ENCODE measurements at places on chromosomes 3 and 15. TPM values are rescaled to one million over a fixed set of nuclear protein-coding genes. Genes with fewer than 3 reads are reported as not detected.
A peak's percentile ranks its signal among the peaks of the same experiment; 100 is the strongest.

Gene CFAP44
- 4.9 TPM for polyA plus RNA-seq

Gene NMB
- polyA plus RNA-seq = 2.3 TPM

Gene CKMT1B
- polyA plus RNA-seq = 0.33 TPM

Gene SLC12A1
- polyA plus RNA-seq = not detected

Gene DUOXA1
- 1.3 TPM for polyA plus RNA-seq

Gene FBXL22
- polyA plus RNA-seq = 38.3 TPM

Gene C3orf33
- polyA plus RNA-seq = 3.0 TPM

Gene IP6K2
- polyA plus RNA-seq = 81.7 TPM

Gene ZNF774
- 2.8 TPM for polyA plus RNA-seq

Gene NANOGP8
- not detected for polyA plus RNA-seq

Gene GUCA1C
- polyA plus RNA-seq = not detected

Gene KLHL6
- polyA plus RNA-seq = 0.65 TPM

Gene GOLGA6L9
- polyA plus RNA-seq = 1.4 TPM

Gene FETUB
- not detected for polyA plus RNA-seq

Gene STRA6
- 0.15 TPM for polyA plus RNA-seq

Gene ZNF280D
- 42.4 TPM for polyA plus RNA-seq

GRCh38 chr3:37806505-37807200 is 55.0 kb upstream of the CTDSPL start:
- no peak for DNase-seq
- no peak overlapping the region for H3K4me3 ChIP-seq
- H3K27ac ChIP-seq = peak overlapping the region; percentile 7
- no peaks in the 10 kb centered on the region for H3K27me3 ChIP-seq

GRCh38 chr3:53318522-53318921 is 28.8 kb downstream of the DCP1A start:
- no peaks in the 10 kb centered on the region for H3K36me3 ChIP-seq
- no peak overlapping the region for H3K27ac ChIP-seq
- H3K4me3 ChIP-seq = no peak overlapping the region

DNA sequence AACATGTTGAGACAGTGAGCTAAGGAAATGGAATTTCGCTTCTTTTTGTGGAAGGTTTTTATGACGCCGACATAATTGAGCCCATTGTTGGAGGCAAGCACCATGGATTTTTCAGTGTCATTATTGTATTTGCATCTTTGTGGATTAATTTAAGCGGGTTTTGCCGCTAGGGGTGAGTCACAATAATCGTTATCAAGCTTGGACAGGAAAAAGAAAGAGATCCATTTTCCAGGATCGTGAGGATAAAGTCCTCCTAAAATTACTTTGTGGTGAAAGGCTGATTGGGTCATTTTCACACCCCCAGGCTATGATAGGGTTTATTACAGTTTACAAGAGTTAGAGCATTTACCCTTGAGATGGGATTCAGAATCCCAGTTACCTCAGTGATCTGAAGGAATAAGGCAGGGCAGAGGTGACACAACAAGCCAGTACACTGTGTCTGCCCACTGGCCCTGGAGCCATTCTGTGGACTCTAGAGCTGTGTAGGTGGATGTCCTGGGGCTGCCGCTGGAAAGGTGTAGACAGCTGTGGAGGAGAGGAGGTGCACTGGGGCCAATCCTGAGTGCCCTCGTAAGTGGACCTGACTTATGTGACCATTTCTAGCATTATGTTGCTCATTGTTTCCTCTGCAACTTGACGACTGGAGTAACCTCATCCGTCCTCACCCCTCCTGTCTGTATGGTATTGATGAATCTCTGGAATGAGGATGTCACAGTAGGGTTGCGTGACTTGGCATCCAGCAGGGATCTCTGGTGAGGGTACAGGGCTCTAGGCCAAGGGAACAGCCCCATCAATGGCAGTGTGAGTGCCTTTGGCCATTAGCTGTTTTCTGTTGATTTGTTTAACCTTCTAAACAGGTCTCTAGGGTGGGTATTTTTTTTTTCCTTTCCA is 370.1 kb downstream of the LRTM1 start:
- no peak for DNase-seq
- no peak overlapping the region for H3K27ac ChIP-seq
- no peaks in the 10 kb centered on the region for H3K27me3 ChIP-seq

GRCh38 chr3:48983096-48983495 is 6.9 kb upstream of the P4HTM start:
- H3K4me1 ChIP-seq = peaks cover 16% of the 10 kb centered on the region
- no peak overlapping the region for H3K27ac ChIP-seq
- DNase-seq = no peak
- H3K36me3 ChIP-seq = peaks cover 87% of the 10 kb centered on the region
- no peaks in the 10 kb centered on the region for H3K27me3 ChIP-seq
- H3K4me3 ChIP-seq = no peak overlapping the region

DNA sequence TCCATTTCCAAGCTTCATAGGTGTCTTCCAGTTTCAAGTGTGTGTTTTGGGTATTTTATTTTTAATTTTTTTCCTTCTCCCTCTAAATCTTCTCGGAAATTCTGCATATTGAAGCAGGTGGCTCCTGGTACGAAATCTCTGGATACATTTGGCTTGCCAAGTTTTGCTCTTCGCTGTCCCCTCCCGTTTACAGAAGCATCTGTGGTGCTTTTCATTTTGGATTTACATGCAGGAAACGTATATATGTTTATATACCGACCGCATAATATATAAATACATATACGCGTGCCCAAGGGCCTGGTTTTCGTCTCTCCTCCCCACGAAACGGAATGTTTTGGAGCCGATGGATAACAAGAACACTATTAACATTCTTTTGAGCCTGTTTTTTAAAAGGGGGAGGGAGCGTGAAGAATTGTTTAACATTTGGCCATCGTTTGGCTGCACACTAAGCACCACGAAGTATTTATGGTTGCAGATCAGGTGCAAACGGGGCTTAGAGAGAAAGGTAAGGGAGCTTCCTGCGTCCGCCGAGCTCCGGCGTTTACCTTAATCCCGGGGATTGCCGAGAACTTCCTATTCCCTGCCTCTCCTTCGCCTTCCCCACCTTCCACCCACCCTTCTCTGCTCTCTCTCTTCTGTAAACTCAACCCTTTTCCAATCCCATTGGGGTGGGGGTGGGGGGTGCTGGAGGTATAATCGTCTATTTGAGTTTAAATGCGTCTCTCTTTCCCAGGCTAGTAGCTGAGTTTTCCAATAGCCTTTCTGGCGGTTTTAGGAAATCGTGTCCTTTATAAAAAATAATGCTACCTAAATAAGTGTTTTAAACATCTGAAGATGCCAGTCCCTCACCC is 1.1 kb upstream of the NLGN1 start:
- peak overlapping the region; percentile 69 for H3K4me3 ChIP-seq
- DNase-seq = no peak
- peak overlapping the region; percentile 85 for H3K27ac ChIP-seq
- H3K36me3 ChIP-seq = no peaks in the 10 kb centered on the region
- peaks cover 37% of the 10 kb centered on the region for H3K4me1 ChIP-seq
- H3K27me3 ChIP-seq = peaks cover 4% of the 10 kb centered on the region

- no peak overlapping the region for H3K4me3 ChIP-seq
- no peak for DNase-seq
- H3K36me3 ChIP-seq = no peaks in the 10 kb centered on the region
- H3K27me3 ChIP-seq = no peaks in the 10 kb centered on the region
- H3K27ac ChIP-seq = no peak overlapping the region
Observed at GRCh38 chr3:46316206-46316605, 37.7 kb upstream of the CCR2 start.

GRCh38 chr15:65900488-65900887 is 31.2 kb downstream of the RAB11A start:
- no peak for DNase-seq
- no peak overlapping the region for H3K4me3 ChIP-seq
- peaks cover 20% of the 10 kb centered on the region for H3K4me1 ChIP-seq
- H3K27me3 ChIP-seq = no peaks in the 10 kb centered on the region

GRCh38 chr3:190676481-190676880 is 162.6 kb downstream of the IL1RAP start:
- H3K36me3 ChIP-seq = no peaks in the 10 kb centered on the region
- H3K27ac ChIP-seq = no peak overlapping the region
- no peak for DNase-seq
- H3K27me3 ChIP-seq = no peaks in the 10 kb centered on the region
- no peaks in the 10 kb centered on the region for H3K4me1 ChIP-seq

DNA sequence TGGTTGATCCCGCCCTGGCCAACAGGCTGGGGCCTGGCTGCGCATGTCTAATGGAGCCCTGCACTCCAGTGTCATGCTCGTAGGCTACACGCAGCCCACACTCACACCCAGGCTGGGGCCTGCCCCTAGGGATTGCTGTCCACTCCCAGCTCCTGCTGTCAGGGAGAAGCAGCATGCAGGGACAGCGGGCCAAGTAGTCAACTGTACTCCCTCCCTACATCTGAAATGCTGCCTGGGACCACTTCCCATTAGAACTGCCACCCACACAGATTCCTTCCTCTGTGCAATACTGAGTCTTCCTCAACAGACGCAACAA is 16.1 kb downstream of the ALS2CL start:
- peaks cover 16% of the 10 kb centered on the region for H3K4me1 ChIP-seq
- no peak overlapping the region for H3K27ac ChIP-seq
- H3K4me3 ChIP-seq = no peak overlapping the region
- no peaks in the 10 kb centered on the region for H3K27me3 ChIP-seq
- H3K36me3 ChIP-seq = peaks cover 72% of the 10 kb centered on the region

DNA sequence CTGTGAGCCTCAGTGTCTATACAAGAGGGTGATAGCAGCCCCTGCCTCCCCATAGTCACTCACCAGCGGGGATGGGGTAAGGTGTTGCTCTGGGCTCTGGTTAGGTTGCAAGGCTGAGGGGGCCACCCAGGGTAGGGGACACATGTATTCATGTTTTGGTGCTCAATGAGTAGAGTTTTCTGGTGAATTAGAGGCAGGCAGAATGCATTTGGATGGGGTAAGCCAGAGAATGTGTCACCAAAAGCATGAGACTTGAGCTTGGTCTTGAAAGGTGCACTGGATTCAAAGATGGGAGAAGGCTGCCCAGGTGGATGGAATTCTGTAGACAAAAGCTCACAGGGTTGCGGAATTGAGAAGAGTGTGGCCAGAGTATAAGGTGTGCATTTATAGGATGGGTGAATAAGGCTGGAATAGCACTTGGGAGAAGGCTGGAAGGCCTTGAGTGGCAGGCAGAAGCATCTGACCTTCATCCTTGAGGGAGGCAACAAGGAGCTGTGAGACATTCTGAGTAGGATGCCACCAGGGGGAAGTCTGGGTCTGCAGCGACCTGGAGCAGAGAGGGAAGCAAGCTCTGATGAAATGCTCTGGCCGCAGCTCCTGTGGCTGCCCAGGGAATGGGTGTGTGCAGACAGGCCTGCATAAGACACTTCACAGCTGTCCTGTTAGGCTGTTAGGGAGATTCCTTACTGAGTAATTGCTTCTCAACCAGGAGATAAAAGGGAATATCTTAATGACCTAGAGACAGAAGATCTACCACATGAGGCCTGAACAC is 149.6 kb downstream of the CHDH start:
- no peaks in the 10 kb centered on the region for H3K36me3 ChIP-seq
- no peak overlapping the region for H3K4me3 ChIP-seq
- DNase-seq = no peak
- no peak overlapping the region for H3K27ac ChIP-seq

DNA sequence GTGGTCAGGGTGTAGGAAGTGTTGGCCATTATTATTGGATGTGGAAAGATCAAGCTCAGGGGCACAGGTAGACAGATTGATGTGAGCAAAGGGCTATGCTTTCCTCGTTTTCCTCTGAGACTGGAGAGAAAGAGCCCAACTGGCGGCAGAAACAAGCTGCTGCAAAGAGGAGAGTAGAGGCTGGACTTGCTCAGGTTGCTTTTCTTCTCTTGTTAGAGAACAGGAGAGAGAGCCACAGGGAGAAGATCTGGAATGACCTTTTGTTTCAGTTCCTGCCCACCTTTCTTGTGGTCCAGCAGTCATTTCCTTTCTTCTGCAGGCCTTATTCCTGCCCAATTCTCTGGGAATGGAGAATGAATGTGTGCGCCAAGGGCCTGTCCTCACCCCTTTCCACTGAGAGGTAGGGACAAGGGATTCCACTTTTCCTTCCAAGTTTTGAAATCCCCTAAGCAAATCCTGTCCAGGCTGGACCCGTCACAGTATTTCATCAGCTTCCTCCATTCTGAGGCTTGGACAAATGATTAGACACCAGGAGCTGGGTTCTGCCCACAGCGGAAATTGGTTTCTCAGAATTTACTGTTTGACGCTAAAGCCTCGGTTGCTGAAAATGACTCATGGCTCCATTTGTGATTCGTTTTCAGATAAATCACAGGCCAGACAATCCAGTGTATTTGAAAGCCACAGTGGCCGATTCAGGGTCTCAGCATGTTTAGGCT is 16.1 kb downstream of the ZNF80 start:
- no peak for DNase-seq
- no peaks in the 10 kb centered on the region for H3K4me1 ChIP-seq
- H3K27me3 ChIP-seq = no peaks in the 10 kb centered on the region
- no peak overlapping the region for H3K4me3 ChIP-seq
- no peak overlapping the region for H3K27ac ChIP-seq
- H3K36me3 ChIP-seq = no peaks in the 10 kb centered on the region

DNA sequence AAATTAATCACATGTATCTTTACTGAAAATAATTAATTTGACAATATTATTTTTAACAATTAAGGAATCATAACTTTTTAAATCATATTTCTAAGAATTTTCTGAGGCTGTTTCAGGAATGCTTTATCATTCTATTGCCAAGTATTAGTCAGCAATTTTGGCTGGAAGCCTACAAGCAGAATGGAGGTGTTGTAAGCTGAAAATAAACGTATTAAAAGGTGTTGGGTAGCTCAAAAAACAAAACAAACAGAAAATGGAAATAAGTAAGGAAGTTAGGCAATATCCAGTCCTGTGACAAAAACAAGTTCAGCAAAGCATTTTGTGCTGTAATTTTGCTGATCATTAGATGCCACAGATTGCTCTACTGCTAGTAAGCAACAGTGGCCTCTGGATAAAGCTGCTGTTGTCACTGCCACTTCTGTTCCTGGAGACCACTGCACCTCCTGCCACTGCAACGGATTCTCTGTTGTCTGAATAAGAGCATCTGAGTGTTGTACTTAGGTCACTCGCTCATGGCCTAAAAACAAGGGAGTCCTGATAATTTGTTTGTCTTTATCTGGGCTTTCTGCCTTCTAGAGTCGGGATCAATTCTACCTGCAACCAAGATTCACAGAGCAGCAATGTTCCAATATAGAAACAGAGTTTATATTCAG is 63.5 kb upstream of the SLITRK3 start:
- no peaks in the 10 kb centered on the region for H3K36me3 ChIP-seq
- no peaks in the 10 kb centered on the region for H3K27me3 ChIP-seq
- H3K27ac ChIP-seq = no peak overlapping the region

GRCh38 chr15:73156431-73157191 is 104.3 kb downstream of the NEO1 start:
- no peak overlapping the region for H3K4me3 ChIP-seq
- no peak overlapping the region for H3K27ac ChIP-seq
- H3K4me1 ChIP-seq = no peaks in the 10 kb centered on the region
- no peaks in the 10 kb centered on the region for H3K36me3 ChIP-seq
- H3K27me3 ChIP-seq = no peaks in the 10 kb centered on the region

- no peaks in the 10 kb centered on the region for H3K36me3 ChIP-seq
- peak overlapping the region; percentile 70 for H3K27ac ChIP-seq
- H3K4me1 ChIP-seq = peaks cover 35% of the 10 kb centered on the region
- no peak for DNase-seq
- no peaks in the 10 kb centered on the region for H3K27me3 ChIP-seq
- no peak overlapping the region for H3K4me3 ChIP-seq
Observed at GRCh38 chr3:37922721-37923568, 61.3 kb downstream of the CTDSPL start.

GRCh38 chr3:154040283-154040682 is 80.9 kb upstream of the ARHGEF26 start:
- H3K4me1 ChIP-seq = no peaks in the 10 kb centered on the region
- no peaks in the 10 kb centered on the region for H3K36me3 ChIP-seq
- DNase-seq = no peak
- no peaks in the 10 kb centered on the region for H3K27me3 ChIP-seq
- H3K27ac ChIP-seq = no peak overlapping the region
- H3K4me3 ChIP-seq = no peak overlapping the region

GRCh38 chr3:14403619-14404155 is 1.3 kb downstream of the SLC6A6 start:
- peak overlapping the region; percentile 69 for H3K4me3 ChIP-seq
- H3K4me1 ChIP-seq = peaks cover 14% of the 10 kb centered on the region
